Stimulated activated CD4-positive, alpha-beta T cell treated with anti-CD3 and anti-CD28 coated beads, Interleukin-15, amount 100 ng/mL, for 1 hour (primary cell): ENCODE measurements at places on chromosomes 11 and 22.

DNA sequence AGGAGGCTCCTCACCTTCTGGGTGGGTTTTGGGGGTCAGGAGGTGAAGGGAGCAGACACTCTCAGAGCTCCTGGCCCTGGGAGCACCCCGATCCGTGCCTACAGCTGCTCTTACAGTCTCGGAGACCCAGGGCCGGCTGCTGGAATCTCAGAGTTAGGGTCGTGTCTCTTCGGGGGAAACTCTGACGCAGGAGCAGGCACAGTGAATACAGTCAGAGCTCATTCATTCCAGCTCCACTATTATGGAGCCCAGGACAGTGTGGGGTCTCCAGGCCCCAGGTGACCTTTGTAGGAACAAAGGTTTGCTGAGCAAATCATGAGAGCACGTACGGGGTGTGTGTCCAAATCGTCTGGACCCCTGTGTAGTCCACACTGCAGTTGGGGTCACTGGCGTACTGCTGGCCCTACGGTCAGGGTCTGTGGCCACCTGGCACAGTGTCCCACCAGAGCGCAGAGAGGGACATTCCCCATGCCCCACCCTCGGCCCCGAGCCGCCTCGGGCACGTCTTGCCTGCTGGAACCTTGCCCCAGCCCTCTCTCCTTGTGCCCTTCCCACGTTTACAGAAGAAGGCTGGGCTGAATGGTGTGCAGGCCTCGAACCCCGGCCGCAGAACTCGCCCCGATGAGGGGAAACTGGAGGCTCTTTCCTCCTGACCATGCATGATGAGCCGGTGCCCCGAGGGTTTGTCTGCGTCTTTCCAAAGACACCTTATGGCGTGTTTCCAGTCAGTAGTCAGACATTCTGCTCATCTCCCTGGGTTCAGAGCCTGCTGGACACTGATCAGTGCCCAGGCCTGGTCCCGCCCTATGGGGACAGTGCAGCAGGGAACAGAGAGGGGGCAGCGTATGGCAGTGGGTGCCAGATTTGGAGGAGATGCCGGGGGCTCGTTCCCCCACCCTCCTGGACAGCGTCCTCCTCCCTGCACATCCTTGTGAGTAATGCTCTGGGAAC is 1166.6 kb downstream of the BRD1 start:
- no peak for DNase-seq

GRCh38 chr11:3196161-3197043 is 22.2 kb downstream of the MRGPRG start:
- no peak for DNase-seq

- no peak for DNase-seq
Observed at GRCh38 chr11:17314232-17314547, 37.4 kb upstream of the NCR3LG1 start.

- no peak for DNase-seq
Observed at GRCh38 chr11:11672789-11673188, 51.0 kb upstream of the GALNT18 start.

DNA sequence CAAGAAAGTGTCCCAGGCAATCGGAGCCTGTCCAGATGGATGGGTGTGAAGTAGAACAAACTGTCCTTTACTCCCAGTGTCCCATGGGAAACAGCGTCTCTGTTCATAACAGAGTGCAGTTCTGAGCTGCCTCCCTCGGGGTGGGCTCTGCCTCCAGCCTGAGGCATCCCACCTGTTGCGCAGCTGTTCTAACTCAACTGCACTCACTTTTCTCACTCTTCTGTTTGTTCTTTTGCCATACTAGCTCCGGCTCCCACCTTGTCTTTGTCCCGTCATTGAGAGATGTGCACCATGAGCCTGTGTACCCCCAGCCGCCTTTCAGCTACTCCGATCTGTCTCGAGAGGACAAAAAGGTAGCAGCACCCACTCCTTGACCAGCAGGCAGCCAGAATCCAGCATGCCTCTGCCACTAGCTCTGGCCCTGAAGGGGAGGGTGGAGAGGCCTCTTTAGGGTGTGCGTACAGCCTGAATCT is 20.7 kb upstream of the CDC42EP2 start:
- no peak for DNase-seq

DNA sequence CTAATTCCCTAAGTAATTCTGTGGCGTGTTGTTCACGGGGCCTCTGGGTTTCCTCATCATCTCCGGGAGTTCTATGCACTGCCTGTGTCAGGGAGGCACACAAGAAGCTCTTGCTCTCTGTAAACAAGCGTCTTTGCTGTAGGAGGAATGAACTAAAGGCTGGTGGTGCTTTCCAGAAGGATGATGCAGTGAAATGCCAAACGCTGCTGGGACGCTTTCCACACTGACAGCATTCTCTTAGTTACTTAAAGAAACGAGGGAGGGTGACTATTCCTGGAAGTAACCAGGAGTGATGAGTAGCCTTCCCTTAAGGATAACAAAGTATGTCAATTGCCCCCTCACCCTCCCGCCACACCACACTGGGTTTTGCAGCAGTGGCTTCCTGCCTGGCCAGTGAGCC is 38.5 kb upstream of the NUP50 start:
- no peak for DNase-seq

DNA sequence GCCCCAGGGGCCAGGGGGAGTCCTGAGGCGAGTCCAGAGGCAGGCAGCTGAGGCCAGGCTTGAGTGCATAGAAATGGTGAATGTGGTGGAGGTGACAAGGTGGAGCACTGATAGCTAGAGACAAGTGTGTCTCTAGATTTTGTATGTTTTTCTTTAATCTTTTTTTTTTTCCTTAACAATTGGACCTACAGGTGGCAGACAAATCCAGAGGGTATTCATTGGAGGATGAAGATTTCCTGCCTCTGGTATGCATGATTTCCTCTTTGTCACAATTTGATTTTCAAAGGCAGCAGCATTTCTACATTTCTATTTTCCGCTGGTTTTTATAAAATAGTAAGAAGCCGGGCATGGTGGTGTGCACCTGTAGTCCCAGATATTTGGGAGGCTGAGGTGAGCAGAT is 47.7 kb upstream of the DKK3 start:
- no peak for DNase-seq

- no peak for DNase-seq
Observed at GRCh38 chr11:64553554-64554201, 37.3 kb upstream of the SLC22A12 start.

- no peak for DNase-seq
Observed at GRCh38 chr11:35183326-35183925, 44.5 kb downstream of the CD44 start.

GRCh38 chr11:83157594-83158356 is 844 bp downstream of the PCF11 start:
- DNase-seq = peak; percentile 17

DNA sequence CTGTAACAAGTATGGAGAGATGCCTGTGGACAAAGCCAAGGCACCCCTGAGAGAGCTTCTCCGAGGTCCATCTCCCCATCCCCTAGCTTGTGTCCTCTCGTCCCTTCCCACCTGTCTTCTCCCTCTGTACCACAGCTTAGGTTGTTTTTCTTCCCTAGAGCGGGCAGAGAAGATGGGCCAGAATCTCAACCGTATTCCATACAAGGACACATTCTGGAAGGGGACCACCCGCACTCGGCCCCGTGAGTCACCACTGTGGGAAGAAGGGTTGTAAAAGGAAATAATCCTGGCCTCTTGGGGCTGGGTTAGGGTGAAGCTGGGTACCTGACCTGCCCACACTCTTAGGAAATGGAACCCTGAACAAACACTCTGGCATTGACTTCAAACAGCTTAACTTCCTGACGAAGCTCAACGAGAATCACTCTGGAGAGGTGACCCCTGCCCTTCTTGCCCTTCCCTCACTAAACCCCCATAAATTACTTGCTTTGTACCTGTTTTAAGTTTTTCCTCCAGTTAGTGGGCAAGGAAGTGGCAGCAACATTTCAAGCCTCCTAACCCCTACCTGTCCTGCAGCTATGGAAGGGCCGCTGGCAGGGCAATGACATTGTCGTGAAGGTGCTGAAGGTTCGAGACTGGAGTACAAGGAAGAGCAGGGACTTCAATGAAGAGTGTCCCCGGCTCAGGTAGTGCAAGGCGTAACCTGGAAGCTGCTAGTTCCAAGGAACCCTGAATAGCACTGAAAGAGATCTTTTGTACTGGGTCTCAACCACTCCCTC is 3.1 kb downstream of the TAF10 start:
- DNase-seq = no peak

- DNase-seq = no peak
Observed at GRCh38 chr11:26860091-26860780, 133.7 kb upstream of the FIBIN start.

DNA sequence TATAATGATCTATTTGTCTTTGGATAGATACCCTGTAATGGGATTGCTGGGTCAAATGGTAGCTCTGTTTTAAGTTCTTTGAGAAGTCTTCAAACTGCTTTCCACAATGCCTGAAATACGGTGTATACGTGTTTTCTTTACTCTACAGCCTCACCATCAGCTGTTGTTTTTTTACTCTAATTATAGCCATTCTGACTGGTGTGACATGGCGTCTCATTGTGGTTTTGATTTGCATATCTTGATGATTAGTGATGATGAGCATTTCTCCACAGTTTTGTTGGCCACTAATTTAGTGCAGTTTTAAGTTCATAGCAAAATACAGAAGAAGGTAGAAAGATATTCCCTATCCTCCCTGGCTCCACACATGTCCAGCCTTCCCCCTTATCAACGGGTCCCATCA is 26.3 kb upstream of the VPREB1 start:
- DNase-seq = no peak

GRCh38 chr11:72061739-72062396 is 18.5 kb downstream of the NUMA1 start:
- DNase-seq = no peak

DNA sequence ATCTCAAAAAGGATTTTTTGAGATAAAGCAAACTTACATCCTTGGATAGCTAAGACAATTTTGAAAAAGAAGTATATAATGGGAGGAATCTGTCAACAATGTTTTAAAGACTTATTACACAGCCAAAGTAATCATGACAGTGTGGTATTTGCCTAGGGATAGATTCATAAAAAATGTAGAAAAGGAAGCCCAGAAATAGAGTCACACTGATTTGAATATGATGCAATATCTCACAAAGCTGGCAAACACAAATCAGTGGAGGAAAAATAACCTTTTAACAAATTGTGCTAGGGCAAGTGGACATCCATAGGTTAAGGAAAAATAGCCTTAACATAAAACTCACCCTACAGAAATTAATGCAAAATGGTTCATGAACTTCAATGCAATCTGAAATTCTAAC is 6.0 kb downstream of the XKR3 start:
- no peak for DNase-seq

GRCh38 chr11:129720156-129720555 is 95.5 kb upstream of the TMEM45B start:
- no peak for DNase-seq

- no peak for DNase-seq
Observed at GRCh38 chr22:44609400-44609988, 92.5 kb upstream of the PRR5 start.

DNA sequence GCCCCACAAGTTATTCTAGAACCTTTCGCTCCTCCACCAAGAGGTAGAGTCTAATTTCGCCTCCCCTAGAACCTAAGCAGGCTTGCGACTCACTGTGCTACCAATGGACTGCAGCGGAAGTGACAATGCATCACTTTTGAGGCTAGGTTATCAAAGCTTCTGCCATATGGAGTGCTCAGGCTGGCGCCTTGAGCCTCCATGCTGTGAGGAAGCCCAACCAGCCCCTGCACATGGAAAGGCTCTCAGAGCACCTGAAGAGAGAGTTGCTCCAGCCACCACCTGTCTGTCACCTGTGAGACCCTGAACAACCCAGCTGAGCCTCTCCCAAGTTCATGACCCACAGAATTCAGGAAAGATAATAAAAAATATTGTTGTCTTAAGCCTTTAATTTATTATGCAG is 29.3 kb upstream of the CBX7 start:
- no peak for DNase-seq

GRCh38 chr22:23700706-23701105 is 9.9 kb downstream of the RGL4 start:
- no peak for DNase-seq

- no peak for DNase-seq
Observed at GRCh38 chr11:47566149-47566698, 825 bp downstream of the PTPMT1 start.
